NCI-H345 (cell line): ENCODE measurements at places on chromosomes 1 and 21.

GRCh38 chr1:188463919-188464318 lies 1635.2 kb downstream of the PLA2G4A start:
- DNase-seq, result no peak

DNA sequence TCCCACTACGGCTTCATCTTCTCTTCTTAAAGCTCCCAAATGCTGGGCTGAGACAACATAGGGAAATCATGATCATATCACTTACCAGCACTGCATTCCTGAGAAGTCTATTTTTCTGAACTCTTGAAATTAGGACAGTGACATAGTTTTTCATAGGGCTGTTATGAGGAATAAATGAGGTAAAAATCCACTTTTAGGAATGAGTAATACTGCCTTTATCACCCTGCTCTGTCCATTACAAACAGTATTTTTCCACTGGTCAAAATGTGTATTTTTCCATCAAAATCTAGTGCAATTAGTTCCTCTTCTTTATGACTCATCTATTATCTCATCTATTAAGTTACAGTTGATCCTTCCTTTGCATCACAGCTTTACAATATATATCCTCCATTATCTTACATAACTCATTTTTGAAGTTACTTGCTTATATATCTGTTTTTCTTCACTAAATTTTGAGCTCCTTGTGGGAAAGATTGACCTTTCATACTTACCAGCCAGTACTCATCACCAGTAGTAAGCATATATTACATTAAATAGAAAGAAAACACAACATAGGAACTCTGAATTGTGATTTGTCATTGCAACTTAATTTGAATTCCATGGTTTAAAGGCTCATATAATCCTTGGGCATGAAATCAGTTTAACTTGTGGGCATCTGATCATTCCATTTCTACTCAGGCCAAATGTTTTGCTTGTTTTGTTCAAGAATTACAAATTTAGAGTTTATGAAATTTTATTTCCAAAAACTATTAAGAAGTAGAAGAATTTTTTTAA lies 37.1 kb downstream of the PRRX1 start:
- DNase-seq, result no peak

- no peak for DNase-seq
Measured at GRCh38 chr1:175597969-175598765, 145.2 kb downstream of the TNR start.

GRCh38 chr1:220552672-220553260 lies 24.8 kb downstream of the MARK1 start:
- DNase-seq, result no peak

GRCh38 chr21:30408782-30409494 lies 13.1 kb downstream of the KRTAP13-1 start:
- peak; percentile 16 for DNase-seq

- no peak for DNase-seq
Measured at GRCh38 chr1:213159376-213159775, 108.3 kb downstream of the RPS6KC1 start.

DNA sequence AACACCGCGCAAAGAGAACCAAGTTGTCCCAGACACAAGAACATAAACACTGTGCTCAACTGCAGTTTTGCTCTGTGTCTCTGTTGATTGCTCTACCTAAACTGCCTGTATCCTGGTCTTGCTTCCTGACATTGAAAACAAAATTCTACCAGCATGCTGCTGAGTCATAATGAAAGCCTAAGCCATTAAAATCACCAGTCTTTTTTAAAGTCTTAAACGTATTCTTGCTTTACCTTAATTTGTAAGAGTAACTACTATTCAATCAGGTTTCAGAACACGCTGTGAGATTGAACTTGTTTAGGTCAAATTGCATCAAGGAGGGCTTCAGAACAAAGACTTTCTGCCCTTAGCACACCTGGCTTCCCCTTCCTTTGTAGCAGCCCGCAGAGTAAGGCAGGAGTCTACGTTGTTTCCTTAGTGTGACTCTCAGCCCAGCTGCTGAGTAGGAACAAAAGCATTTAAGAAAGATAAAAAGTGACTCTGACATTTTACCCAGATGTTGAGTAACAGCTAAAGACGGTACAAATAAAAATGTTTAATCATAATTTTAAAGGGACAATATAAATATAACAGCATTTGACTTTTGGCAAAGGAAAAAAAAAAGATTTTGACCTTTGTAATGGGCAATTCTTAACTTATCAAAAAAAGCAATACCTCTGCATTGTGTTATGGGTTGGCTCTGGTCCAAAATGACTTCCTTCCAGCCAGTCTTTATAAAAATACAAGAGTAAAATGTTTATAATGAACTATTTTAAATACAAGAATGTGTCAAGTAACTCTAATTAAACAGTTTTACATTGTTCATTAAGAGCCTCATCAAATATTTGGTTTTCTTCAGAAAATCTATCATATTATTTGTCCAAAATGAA lies 186.9 kb upstream of the ADGRL4 start:
- peak; percentile 51 for DNase-seq

GRCh38 chr1:160916666-160917065 lies 31.7 kb upstream of the ITLN1 start:
- DNase-seq, result no peak

DNA sequence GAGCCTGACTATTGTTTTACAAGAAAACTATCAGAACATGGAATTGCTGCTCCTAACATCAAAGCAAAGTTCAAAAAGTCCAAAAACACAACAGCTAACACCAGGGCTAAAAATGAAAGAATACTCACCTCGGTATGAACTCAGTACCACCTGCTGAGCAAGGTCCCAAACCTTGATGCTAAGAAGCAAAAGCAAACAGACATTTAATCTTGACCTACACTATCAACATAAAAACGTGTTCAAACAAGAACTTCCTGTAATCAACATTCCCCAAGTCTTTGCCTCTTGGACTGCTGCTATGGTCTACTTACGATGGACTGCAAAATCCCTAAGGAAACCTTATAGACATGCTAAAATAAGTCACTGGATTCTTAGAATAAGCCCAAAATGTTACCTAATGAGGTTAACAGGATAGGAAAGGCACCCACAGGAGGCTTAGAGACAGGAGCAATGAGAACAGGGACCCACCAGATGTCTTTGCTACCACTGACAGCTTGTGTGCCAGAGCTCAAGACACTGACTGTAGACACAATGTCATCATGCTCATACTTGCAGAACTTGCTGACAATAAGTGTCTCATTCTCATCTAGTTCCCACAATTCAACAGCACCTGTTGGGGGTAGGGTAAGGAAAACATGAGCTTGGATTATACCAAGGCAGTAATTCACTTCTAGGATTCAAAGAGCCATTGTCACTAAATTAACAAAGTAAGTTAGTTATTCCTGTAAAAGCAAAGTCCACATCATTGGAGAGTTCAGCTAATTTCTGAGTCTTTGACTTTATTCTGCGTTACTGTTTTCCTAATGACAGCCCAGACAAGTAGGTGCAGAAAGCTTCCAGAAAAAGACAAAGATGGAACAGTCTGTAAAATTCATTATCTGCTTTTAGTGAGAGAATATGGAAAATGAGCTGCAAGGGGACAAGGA lies 1.8 kb downstream of the WDR77 start:
- no peak for DNase-seq
